Body of pancreas (tissue), 4 donors: ENCODE measurements at places on chromosomes 16 and 17.

DNA sequence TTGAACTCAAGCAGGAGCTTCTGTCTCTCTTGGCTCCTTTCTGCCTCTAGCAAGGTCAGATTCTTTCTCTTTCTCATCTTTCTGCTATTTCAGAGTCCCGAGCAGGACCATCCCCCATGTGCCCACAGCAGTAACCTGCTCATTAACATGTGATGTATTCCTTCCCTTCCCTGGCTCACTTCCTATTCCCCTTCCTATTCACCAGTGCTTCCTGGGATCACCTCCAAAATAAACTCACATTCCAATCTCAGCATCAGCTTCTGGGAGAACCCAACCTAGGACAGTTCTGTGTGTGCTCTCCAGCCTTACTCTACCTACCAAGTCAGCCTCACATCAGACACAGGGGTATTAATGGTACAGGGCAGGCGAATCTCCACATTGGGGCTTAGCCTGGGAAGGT, 546.4 kb upstream of the SALL1 start:
- no peak for DNase-seq

- DNase-seq = no peak
These were observed 2.3 kb downstream of the METRNL start for GRCh38 chr17:83081684-83082201.

DNA sequence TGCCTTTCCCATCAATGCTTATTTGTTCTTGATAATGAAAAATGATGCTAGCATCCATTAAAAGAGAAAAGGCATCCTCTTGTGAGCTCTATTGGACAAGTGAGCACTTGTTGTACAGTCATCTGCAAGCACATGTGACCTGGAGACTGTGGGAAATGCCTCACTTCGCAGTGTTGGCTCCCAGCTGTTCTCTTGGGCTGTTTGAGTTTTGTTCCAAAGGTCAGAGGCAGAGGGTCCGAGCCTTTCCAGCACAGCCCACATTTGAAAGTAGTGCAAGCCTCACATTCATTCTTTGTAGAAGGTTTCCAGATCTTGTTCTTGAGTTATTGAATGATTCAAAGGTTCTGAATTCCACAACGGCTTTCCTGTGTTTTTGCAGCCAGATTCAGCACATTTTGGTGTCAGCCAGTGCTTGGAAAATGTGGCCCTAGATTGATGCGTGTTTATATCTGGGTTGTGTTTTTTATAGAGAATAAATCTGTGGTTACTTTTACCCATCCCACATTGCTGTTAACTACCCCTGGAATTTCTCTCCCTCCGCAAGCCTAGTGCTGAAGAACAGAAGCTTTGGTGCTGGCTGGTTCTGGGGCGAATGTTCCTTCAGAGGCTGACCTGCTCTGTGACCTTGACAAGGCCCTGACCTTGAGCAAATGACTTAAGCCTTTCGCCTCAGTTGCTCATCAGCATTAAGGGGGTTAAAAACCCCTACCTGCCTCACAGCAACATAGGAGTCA, 49.8 kb downstream of the CDH1 start:
- peak; percentile 89 for DNase-seq

DNA sequence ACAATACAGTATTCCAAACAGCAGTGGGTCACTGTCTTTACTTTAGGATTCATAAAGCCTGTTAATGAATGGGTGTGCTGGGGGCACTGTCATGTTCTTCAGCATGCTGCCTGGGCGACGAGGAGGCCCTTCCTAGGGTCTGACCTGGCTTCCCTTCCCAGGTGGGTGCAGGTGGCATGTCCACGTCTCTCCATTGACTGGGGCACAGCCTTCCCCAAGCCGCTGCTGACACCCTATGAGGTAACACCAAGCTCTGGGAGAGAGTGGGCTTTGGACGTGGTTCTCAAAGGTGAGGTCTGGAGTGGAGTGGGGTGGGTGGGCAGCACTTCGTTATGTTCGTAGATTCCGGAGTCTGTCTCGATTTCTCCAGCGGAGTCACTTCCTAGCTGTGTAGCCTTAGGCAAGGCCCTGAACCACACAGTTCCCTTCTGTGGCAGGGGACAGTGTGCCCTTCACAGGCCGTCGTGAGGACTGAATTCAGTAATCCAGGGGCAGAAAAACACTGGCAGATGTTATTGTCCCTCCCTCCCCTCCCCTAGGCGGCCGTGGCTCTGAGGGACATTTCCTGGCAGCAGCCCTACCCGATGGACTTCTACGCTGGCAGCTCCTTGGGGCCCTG, 771 bp upstream of the OVCA2 start:
- no peak for DNase-seq

GRCh38 chr16:50593410-50594150, 45.4 kb downstream of the NKD1 start:
- no peak for DNase-seq

DNA sequence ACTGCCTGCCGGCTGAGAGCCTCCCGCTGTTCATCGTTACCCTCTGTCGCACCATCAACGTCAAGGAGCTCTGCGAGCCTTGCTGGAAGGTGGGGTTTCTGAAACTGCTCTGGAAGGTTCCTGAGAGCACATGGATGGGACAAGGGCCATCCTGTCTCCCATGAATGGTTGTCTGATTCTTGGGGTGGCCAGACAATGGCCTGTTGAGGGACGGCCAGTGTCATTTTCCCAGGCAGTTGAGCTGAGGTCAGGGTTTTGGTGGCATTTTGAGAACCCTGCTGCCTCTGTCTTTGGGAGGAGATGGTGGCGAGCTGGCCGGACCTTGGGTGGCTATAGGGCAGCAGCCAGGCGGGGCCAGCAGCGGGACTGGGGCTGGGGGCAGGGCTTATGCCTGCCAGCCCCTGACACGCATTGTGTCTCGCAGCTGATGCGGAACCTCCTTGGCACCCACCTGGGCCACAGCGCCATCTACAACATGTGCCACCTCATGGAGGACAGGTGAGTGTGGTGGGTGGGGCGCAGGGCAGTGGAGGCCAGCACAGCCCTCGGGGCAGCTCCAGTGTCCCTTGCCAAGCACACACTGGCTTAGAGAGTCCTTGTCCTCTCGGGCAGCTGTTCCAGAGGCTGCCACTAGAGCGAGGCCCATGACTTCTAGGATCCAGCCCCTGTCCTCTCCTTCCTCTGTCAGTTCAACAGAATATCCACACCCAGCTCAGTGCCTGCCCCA, 9.1 kb downstream of the TSC2 start:
- no peak for DNase-seq

DNA sequence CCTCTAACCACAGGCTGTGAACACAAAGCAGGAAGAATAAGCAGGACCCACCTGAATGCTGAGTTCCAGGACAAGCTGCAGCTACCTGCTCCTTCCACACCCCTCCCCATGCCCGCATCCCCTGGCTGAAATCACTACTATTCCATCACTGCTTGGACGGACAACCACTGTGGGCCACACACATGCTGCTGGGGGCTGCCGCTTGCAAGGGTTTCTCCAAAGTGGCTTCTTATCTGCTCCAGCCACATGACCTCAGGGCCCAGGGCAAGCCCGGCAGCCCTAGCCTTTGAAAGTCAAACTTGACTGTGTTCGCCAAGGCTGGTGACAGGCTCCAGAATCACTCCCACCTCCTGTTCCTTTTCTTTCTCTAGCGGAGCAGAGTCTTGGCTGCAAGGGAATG, 18.4 kb downstream of the FA2H start:
- no peak for DNase-seq
